ENCODE measurements at places on chromosomes 2 and 18. TPM values are rescaled to one million over a fixed set of nuclear protein-coding genes. Genes with fewer than 3 reads are reported as not detected.

GRCh38 chr18:4908328-4908727 lies 288.7 kb downstream of the AKAIN1 start:
- no peak overlapping the region for H3K4me3 ChIP-seq
- H3K27ac ChIP-seq: no peak overlapping the region
- H3K4me1 ChIP-seq: no peaks in the 10 kb centered on the region
- DNase-seq: no peak
- H3K36me3 ChIP-seq: no peaks in the 10 kb centered on the region
- no peaks in the 10 kb centered on the region for H3K27me3 ChIP-seq

- H3K27me3 ChIP-seq: no peaks in the 10 kb centered on the region
- DNase-seq: no peak
- no peak overlapping the region for H3K27ac ChIP-seq
- no peaks in the 10 kb centered on the region for H3K4me1 ChIP-seq
These were observed 1215.2 kb upstream of the TMEFF2 start for GRCh38 chr2:193409951-193410350.

DNA sequence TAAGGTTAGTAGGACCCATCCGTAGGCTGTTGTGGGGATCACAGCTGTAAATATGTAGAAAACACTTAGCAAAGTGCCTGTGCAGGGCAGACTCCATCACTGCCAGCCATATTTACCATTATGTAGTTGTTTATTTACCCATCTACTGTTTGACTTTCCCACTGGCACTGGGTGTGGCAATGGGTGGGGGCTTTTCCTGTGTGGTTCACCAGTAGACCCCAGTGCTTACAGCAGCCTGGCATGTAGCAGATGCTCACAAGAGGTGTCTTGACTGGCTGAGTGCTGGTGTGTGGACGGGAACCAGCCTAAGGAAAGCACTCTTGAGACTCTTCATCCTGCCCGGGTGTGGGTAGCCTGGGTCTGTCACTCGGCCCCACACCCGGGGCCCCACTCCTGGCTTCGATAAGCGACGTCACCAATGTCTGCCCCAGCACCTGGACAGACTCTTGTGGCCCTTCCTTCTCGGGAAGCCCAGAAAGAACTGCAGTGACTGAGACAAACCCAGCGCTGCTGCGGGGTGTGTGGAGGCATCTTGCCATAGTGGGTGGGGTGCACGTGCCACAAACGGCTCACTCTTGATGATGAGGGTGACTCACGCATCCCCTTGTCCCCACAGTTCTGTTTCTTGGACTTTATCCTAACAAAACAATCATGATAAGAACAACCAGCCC lies 78.3 kb downstream of the HDAC4 start:
- H3K4me1 ChIP-seq: no peaks in the 10 kb centered on the region
- no peak for DNase-seq
- no peak overlapping the region for H3K4me3 ChIP-seq
- H3K27me3 ChIP-seq: no peaks in the 10 kb centered on the region
- H3K36me3 ChIP-seq: no peaks in the 10 kb centered on the region

- H3K36me3 ChIP-seq: no peaks in the 10 kb centered on the region
- H3K27me3 ChIP-seq: no peaks in the 10 kb centered on the region
These were observed 9.6 kb downstream of the PREPL start for GRCh38 chr2:44351676-44352075.

GRCh38 chr2:3094999-3095958 lies 282.3 kb downstream of the EIPR1 start:
- no peak overlapping the region for H3K4me3 ChIP-seq
- no peaks in the 10 kb centered on the region for H3K27me3 ChIP-seq
- H3K36me3 ChIP-seq: no peaks in the 10 kb centered on the region
- DNase-seq: peak; percentile 42
- H3K4me1 ChIP-seq: no peaks in the 10 kb centered on the region
- no peak overlapping the region for H3K27ac ChIP-seq

CREB1 gene
- total RNA-seq: 32.5 TPM

SIX2 gene
- 2.3 TPM for total RNA-seq

TFPI gene
- 58.2 TPM for total RNA-seq

GRCh38 chr18:40553029-40553428 lies 1402.0 kb upstream of the PIK3C3 start:
- H3K4me3 ChIP-seq: no peak overlapping the region
- DNase-seq: no peak
- H3K36me3 ChIP-seq: no peaks in the 10 kb centered on the region
- H3K27me3 ChIP-seq: no peaks in the 10 kb centered on the region

- no peaks in the 10 kb centered on the region for H3K36me3 ChIP-seq
- H3K27me3 ChIP-seq: no peaks in the 10 kb centered on the region
- H3K4me3 ChIP-seq: no peak overlapping the region
- peaks cover 31% of the 10 kb centered on the region for H3K4me1 ChIP-seq
- DNase-seq: no peak
These were observed 2.1 kb downstream of the STK39 start for GRCh38 chr2:168245074-168245825.

DNA sequence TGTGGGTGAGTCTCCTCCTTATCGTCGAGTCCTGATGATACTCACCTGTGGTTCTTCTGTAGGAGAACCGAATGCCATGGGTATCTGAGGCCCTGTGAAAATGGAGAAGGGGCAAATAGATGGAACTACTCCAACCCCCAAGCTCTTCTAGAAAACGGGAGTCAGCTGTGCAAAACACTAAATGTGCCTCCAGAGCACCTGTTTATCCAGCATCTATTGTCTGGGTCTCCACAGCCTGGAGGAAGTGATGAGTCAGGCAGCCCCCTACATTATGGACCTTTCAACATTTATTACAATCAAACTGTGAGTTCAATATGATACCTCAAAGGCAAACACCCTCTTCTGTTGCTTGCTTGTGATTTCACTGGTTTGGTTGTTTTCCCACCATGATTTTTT lies 9.8 kb upstream of the LRRFIP1 start:
- H3K4me1 ChIP-seq: peaks cover 44% of the 10 kb centered on the region
- no peaks in the 10 kb centered on the region for H3K36me3 ChIP-seq
- no peak overlapping the region for H3K4me3 ChIP-seq
- H3K27ac ChIP-seq: peak overlapping the region; percentile 84
- DNase-seq: no peak

- no peaks in the 10 kb centered on the region for H3K27me3 ChIP-seq
- peaks cover 8% of the 10 kb centered on the region for H3K4me1 ChIP-seq
- no peak overlapping the region for H3K4me3 ChIP-seq
- H3K27ac ChIP-seq: peak overlapping the region; percentile 37
These were observed 683.4 kb upstream of the FSHR start for GRCh38 chr2:49837561-49838293.

- H3K27ac ChIP-seq: peak overlapping the region; percentile 83
- H3K36me3 ChIP-seq: peaks cover 90% of the 10 kb centered on the region
These were observed 31.6 kb upstream of the CASP10 start for GRCh38 chr2:201151127-201151981.

DARS1 gene
- total RNA-seq: 57.8 TPM

DNA sequence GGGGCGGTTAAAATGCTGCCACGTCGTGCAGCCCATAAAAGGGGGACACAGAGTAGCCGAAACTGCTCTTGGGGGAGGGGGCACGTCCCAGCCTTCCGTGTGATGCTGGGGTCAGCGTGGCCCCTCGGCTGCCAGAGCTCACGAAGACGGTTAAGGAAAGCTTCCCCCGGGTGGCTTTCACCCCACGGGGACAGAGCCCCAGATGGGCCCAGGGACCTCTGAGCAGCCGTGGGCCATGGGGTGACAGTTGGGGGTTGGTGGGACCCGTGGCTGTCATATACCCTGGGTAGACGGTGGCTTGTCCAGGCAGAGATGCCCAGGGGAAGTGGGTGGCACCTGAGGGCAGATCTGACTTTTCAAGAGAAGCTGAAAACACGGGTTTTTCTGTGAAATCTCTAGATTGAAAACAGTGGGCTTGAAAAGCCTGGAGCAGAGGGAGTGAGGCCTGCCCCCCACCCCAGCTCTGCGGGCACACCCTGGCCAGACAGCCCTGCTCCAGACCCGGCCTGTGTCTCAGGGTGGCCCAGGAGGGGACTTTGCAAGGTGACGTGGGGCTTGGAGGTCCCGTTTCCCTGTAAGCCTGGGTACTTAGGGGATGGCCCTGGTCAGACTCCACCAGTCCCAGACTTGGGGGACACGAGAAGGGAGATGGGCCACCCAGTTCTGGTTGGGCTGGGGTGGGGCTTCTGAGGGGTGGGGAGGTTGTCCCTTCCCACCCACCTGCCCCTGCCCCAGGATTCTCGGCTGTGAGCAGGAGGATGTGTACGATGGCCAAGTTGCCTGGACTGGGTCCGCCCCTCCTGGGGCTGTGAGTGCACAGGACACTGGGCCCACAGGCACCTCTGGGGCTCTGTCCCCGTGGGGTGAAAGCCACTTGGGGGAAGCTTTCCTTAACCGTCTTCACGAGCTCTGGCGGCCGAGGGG lies 652 bp downstream of the NEU4 start:
- H3K27me3 ChIP-seq: no peaks in the 10 kb centered on the region
- no peak for DNase-seq
- peak overlapping the region; percentile 84 for H3K27ac ChIP-seq
- no peak overlapping the region for H3K4me3 ChIP-seq
- H3K4me1 ChIP-seq: no peaks in the 10 kb centered on the region

DUSP28 gene
- 12.0 TPM for total RNA-seq

DNA sequence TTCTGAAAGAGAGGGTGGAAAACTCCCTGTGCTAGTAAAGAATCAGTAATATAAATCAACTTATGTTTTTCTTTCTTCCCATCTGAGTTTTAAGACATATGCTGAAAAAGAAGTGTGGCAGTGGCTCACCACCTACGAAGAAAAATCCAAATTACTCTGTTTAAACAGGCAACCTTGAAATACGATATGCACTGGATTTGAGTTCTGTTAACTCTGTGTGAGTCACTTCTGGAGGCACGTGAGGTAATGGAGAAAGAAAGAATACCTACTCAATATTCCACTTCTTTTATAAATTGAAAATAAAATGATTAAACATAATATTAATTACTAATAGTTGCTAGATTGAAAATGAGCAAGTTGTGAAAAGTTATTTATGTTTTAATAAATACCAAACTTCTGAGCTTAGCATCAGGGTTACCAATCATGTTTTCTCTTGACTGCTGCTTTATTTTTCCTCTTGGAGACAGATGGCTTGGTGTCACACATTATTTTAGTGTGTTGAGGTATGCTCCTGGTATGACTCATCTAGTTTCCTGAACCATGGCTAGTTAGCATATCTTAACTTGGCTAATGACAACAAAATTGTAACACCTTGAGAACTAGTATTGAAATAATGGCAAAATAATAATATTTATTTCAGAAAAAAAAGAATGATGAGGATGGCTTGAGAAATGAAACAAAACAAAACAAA lies 1705.5 kb upstream of the PIK3C3 start:
- no peaks in the 10 kb centered on the region for H3K4me1 ChIP-seq
- no peak overlapping the region for H3K27ac ChIP-seq
- no peak overlapping the region for H3K4me3 ChIP-seq
- H3K36me3 ChIP-seq: no peaks in the 10 kb centered on the region

GRCh38 chr2:125516496-125517109 lies 1139.4 kb upstream of the GYPC start:
- H3K4me1 ChIP-seq: no peaks in the 10 kb centered on the region
- no peaks in the 10 kb centered on the region for H3K36me3 ChIP-seq
- DNase-seq: no peak

GRCh38 chr18:47427923-47428637 lies 176.6 kb upstream of the SKOR2 start:
- H3K27me3 ChIP-seq: no peaks in the 10 kb centered on the region
- H3K4me3 ChIP-seq: no peak overlapping the region
- no peak for DNase-seq
- no peaks in the 10 kb centered on the region for H3K36me3 ChIP-seq

- no peaks in the 10 kb centered on the region for H3K4me1 ChIP-seq
- no peak for DNase-seq
- no peak overlapping the region for H3K27ac ChIP-seq
- no peaks in the 10 kb centered on the region for H3K27me3 ChIP-seq
These were observed 460.8 kb downstream of the IRS1 start for GRCh38 chr2:226338825-226339224.

DNA sequence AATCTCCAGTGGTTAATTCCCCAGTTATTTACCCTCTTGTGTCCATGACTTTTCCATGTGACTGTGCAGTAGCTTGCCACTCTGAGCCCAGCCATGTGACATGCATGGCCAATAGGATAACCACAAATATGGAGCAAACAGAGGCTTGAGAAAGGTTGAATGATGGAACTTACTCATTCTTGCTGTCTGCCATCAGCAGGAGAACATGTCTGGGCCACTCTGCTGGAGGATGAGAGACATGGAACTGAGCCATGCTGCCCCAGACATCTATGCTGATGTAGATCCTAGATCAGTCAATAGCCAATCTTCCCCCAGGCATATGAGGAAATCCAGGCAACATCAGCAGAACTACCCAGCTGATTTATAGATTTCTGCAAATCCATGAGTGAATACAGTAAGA lies 992.3 kb upstream of the FANCL start:
- H3K4me3 ChIP-seq: no peak overlapping the region
- H3K27me3 ChIP-seq: no peaks in the 10 kb centered on the region
- no peaks in the 10 kb centered on the region for H3K4me1 ChIP-seq
- no peak overlapping the region for H3K27ac ChIP-seq

DPP4 gene
- 6.8 TPM for total RNA-seq

GRCh38 chr18:31225668-31226067 lies 63.0 kb upstream of the DSC1 start:
- peak overlapping the region; percentile 33 for H3K4me3 ChIP-seq
- peaks cover 8% of the 10 kb centered on the region for H3K4me1 ChIP-seq
- peak overlapping the region; percentile 90 for H3K27ac ChIP-seq
- no peaks in the 10 kb centered on the region for H3K27me3 ChIP-seq
- DNase-seq: no peak

C1QL2 gene
- total RNA-seq: not detected

DNA sequence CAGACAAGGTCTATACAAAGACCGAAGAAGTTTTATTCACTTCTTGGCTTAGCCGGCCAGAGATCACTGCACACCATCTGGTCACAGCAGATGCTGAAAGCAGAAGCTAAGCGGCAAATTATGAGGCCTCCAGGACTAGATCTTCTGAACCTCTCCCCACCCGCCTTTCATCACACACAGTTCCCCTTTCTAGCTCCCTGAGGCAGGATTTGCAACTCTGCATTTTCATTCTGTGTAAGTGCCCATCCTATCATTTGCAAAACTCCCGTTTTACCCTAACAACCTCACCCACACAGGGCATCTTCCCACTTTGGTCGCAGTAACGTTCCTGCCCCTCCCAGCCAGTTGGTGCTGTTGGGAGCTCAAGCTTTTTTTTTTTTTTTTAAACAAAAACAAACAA lies 3.1 kb upstream of the MOB1A start:
- H3K4me3 ChIP-seq: no peak overlapping the region
- no peak overlapping the region for H3K27ac ChIP-seq
- no peak for DNase-seq
- peaks cover 11% of the 10 kb centered on the region for H3K4me1 ChIP-seq

ZSWIM2 gene
- total RNA-seq: not detected

- no peak overlapping the region for H3K4me3 ChIP-seq
- H3K36me3 ChIP-seq: no peaks in the 10 kb centered on the region
- no peak overlapping the region for H3K27ac ChIP-seq
- no peaks in the 10 kb centered on the region for H3K4me1 ChIP-seq
These were observed 13.0 kb upstream of the RTN4 start for GRCh38 chr2:55063226-55063625.

All from right atrium auricular region (tissue), 2 donors.